ENCODE measurements at places on chromosomes 6 and 20.

DNA sequence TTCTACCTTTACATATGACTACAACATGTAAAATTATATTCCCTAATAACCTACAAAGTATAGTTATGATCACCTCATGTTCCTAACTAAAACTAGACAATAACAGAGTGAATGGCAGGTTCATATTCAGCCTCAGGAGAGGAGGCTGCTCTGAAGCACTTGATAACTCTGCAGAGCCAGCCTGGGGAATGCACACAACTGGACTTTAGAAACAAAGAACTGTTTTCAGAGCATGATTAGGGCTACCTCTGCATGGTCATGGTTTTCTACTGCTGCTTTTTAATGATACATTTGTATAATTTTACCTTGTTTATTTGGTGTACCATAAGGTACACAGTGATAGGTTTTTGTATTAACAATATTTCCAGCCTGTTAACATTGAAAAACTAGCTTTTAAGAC is 50.3 kb downstream of the TRPC4AP start:
- no peak for DNase-seq

- no peak for DNase-seq
These were observed 59.0 kb downstream of the RIN2 start for GRCh38 chr20:19817017-19817416.

- DNase-seq, result no peak
These were observed 89.3 kb upstream of the ZNFX1 start for GRCh38 chr20:49367113-49367512.

- peak; percentile 81 for DNase-seq
These were observed 3.5 kb downstream of the MYLK2 start for GRCh38 chr20:31822421-31823330.

DNA sequence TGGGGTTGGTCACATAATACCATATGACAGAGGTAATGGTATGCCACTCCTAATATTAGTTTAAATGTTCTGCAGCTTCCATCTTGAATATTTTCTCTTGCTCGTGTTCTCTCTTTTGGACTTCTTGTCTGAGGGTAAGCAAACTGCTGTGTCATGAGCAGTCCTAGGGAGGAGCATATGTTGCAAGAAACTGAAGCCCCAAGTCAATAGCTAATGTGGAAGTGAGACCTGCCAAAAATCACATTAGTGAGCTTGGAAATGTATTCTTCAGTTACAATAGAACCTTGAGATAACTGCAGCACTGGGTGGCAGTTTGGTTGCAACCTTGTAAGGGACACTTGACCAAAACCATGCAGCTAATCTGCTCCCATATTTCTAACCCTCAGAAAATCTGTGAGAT is 178.2 kb upstream of the IMPG1 start:
- no peak for DNase-seq

DNA sequence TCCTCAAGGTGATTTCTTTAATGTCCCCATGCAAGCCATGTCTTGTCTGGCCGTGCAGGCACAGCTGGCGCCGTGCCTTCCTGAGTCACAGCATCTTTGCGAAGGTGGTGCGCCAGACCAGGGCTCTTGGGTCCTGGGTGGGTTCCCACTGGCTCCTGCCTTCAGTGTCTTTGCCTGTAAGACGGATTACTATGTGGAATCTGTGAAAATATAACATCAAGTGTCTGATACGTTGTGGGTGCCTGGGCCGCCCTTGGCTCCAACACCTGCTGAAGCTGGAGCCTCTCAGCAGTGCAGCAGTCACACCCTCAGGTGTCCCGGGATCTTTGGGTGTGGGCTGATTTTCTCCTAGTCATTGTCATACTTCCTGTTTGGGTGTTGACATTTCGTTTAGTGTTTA is 3.2 kb downstream of the OSBPL2 start:
- no peak for DNase-seq

DNA sequence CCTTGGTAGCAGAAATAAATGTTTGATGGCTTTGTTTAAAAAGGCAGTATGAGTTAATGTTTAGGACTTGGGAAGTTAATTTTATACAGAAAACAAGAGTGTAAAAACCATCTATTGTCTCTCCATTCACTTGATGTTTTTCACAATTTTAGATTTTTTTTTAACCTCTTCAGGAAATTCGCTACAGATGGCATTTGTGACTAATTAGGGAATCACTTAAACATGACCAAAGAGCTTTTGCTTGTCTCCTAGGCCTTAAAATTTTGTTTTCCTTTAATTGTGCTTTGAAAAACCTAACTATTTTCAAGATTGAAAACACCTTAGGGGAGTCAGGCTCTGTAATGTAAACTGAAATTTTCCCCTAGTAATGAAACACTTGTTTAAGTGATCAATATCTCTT is 17.3 kb downstream of the TULP4 start:
- no peak for DNase-seq

DNA sequence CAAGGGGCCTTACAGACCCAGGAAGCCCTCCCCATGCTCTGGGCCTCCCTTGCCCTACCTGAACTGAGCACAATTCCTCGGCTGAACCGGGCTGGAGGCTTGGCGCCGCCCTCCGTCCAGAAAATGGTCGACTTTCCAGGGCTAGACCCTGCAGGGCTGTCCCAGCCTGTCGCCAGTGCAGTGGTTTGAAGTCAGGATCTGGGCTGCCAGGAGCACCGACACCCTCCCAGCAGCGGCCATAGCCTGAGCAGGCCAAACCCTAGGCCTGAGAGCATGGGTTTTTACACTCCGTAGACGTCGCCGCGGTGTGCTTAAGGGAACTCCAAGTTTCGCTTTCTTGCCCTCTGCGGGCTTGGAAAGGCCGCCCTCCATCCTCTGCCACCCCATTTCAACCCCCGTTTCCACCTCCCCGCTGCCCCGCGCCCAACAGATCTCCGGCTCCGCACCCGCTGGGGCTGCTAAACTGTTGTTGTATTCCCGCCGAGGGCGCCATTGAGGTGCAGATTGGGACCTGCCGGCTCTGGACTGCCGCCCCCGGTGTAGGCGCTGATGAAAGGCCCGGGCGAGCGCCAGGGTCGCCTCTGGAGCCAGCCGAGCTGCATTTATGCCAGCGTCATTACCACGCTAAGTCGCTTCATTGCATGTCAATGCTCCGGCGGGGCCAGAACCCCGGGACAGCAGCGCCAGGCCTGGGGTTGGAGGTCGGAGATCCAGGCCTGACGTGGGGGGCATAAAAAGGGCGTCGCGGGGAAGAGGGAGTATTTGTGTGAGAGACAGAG is 2.2 kb upstream of the TFAP2A start:
- no peak for DNase-seq

DNA sequence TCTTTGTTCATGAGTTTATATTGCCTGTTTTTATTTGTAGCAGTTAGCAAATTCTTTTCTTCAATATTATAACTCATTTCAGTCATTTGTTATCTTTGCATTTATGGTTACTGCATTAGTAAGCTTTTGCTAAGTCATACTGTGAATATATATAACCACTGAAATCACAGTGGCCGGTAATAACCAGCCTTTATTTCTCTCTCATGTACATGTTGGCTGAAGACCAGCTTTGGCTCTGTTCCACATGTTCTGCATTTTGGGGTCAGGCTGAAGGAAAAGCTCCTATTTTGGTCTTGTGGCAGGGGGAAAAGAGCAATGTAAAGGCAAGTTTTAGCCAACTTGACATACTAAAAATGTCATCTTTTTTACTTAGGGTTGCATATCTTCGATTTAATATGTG is 276.3 kb downstream of the BCKDHB start:
- DNase-seq, result no peak

DNA sequence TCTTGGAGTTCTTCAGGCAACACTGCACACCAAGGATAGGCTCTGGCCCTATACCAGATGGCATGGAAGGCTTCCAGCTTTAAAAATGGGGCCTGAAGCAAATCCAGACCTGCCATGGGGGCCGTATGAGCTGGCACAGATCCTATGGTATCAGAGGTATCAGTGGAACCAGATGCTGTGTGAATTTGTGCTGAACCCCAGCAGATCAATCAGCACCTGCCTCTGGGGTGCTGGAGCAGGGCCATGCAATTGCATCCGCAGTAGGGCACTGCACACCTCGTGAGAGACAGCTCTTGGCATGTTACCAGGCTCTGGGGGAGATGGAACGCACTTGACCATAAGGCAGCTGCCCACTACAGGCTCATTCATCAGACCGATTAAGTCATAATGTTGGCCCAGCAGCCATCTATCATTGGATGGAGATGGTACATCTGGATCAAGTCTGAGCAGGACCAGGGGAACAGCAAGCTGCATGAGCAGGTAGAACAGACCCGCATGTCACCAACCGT is 221.5 kb downstream of the MYLK4 start:
- DNase-seq, result no peak

GRCh38 chr20:37547912-37548311 is 20.2 kb upstream of the BLCAP start:
- no peak for DNase-seq

DNA sequence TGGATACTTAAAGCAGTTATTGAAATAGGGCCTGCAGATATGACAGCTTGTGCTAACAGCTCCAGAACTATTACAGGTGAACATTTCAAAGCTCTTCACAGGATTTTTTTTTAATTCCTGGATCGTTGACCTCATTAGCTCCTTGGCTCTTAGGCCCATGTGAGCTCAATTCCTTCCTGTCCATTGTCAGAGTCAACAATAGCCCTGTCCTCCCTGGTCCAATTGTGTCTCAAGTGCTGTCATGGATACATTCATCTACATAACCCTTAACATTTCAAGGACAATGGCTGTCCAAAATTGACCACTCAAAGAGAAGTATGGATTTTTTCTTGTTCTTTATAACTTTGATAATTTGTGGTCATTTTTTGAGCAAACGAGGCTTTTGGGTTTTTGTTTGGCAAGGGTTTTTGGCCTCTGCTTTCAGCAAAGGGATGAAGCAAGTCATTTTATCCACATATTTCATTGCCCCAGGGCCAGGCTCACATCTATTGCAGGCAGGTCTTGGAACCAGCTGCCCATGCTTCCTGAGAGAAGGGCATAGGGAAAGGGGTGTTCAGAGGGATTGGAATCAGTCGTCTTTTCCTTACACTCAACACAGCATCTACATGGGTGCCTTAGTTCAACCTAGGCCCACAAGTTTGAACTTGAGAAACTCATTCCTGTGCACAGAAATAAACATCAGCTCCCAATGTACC is 282.1 kb downstream of the TPBG start:
- DNase-seq, result no peak

DNA sequence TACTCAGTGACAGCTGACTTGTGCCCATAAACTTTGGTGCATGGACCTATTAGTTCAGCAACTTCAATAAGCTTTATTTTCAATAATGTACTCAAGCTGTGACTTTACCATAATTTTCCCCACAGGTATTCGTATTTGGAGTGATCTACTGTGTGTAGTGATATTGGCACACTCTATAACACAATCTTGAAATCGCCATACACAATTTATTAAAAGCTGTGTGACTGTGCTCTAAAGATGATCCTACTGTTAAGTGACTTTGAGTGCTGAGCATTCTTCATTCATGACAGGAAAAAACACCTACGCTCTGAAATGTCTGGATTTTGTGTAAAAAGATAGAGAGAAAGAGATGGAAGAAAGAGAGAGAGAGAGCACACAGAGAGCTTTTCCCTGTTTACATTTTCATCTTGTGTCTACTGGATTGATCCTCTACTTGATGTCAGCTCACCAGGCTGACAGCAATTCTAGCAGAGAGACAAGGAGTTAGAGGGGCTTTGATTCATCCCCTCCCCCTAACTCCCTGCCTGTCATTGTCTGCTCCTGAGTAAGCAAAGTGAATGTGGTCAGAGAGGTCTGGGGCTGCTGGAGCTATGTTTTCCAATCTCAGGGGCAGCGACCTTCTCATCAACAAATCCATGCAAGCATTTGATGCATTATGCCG is 538.7 kb upstream of the POU3F2 start:
- DNase-seq, result no peak

DNA sequence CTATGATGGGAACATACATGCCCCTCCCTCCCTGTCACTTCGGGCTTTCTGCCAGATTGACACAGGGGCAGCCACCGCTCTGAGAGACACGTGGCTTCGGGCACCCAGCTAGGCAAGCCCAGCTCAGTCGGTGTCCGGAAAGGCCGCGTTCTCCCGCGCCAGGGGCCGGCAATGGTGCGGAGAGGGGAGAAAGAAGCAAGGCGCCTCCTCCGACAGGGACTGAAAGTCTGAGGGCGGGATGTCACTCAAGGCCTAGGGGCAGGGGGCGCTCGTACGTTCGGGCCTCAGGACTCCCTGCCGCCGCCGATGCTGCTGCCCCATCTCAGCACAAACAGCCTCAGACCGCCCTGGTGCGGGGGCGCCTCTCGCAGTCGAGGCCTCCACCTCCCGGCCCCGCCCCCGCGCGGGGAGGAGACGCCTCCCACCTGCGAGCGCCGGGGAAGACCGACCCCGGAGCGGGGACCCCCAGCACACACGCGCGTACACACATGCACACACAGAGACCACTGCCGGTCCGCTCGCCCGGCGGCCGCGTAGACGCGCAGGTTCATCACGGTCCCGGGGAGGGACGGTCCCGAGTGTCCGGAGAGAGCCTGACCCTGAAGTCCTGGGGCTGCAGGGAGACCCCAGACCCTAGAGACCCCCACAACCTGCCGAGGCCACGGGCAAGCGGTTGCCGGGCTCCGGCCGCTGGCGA is 1.9 kb downstream of the GRM4 start:
- peak; percentile 69 for DNase-seq

- peak; percentile 71 for DNase-seq
These were observed 106.8 kb upstream of the SIRPG start for GRCh38 chr20:1764136-1765033.

- DNase-seq, result no peak
These were observed 69.9 kb upstream of the SCGN start for GRCh38 chr6:25582101-25582500.

DNA sequence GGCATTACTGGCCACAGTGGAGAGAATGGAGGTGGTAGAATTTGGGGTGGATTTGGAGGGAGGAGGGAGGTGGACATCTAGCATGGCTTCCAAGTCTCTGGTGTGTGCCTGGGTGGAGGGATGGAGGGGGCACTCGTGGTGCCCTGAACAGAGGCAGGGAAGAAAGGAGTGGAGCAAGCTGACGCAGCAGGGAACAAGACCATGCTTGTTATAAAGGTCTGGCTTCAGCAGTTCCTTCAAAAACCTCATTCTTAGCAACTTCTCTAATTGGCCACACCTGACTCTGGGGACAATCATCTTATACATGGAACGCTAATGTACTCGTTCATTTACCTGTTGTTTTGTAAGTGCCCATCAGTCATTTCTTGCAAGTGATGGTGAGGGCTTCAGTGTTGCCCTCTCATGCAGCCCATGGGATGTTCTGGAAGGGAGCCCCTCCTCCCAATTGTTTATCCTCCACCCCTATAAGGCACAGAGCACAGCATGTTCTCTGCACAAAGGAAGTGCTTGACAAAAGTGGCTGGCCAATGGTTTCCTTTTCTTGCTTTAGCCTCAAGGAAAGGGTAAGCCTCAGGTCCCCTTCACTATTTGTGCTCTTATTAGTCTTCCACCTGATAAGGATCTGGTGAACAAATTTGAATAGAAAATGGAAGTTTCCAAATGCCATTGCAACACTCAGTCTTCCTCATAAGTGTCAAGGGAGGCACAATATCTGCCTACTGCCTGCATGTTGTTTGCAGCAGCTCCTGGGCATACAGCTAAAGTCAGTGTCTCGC is 39.3 kb downstream of the GFOD1 start:
- no peak for DNase-seq
